GM12891 (cell line): ENCODE measurements at places on chromosomes 4 and X.
A peak's percentile ranks its signal among the peaks of the same experiment; 100 is the strongest.

DNA sequence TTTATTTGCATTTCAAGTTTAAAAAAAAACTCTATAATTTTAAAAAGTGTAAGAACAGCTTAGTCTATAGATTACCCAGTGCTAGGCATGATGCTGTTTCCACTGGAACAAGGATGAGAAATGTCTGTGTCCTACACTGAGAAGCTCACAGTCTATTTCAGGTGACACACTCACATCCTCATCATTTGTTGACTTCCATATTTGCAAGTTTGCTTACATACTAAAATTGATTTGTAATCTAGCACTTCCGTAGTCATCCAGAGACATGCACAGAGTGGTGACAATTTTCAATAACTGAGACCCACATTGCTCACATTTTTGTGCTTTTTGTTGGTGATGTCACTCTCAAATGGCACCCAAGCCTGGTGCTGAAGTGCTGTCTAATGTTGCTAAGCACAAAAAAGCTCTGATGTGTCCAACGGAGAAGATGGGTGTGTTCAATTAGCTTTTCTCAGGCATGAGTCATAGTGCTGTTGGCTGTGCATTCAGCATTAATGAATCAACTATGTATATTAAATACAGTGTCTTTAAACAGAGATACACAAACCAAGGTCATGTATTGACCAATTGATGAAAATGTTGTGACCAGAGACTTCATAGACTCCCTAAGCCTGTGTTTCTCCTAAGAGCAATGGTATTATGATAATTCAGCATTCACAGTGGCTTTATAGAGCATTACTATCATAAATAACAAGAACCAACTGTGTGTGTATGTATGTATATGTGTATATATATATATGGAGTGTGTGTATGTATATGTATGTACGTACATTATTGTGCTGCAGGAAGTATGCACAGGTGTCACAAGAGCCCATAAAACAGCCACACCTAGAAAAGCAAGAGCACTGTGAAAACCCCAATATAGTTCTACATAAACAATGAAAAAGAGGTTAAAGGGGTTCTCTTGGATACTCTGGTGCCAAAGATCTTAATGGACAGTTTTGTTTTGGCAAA is 31.2 kb upstream of the VCX3B start:
- no peak for DNase-seq

GRCh38 chrX:101417190-101417589 is 9.2 kb downstream of the HNRNPH2 start:
- DNase-seq: no peak

DNA sequence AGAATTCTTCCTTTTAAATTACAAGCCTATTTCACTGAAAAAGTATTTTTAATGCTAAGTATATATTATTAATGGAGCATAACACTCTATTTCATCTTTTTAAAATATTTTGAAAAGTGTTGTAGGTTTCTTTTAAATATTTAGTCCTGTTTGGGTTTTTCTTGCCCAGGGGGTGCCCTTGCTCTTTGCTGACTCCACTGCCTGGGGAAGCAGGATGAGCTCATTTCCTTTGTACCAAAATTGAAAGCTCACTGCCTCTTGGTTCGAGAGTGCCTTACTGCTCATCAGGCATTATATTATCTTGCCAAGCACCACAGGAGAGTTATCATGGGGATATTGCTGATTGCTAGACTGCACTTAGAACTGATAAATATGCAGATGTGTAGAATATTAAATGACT is 819.2 kb downstream of the PCDH18 start:
- no peak for DNase-seq

DNA sequence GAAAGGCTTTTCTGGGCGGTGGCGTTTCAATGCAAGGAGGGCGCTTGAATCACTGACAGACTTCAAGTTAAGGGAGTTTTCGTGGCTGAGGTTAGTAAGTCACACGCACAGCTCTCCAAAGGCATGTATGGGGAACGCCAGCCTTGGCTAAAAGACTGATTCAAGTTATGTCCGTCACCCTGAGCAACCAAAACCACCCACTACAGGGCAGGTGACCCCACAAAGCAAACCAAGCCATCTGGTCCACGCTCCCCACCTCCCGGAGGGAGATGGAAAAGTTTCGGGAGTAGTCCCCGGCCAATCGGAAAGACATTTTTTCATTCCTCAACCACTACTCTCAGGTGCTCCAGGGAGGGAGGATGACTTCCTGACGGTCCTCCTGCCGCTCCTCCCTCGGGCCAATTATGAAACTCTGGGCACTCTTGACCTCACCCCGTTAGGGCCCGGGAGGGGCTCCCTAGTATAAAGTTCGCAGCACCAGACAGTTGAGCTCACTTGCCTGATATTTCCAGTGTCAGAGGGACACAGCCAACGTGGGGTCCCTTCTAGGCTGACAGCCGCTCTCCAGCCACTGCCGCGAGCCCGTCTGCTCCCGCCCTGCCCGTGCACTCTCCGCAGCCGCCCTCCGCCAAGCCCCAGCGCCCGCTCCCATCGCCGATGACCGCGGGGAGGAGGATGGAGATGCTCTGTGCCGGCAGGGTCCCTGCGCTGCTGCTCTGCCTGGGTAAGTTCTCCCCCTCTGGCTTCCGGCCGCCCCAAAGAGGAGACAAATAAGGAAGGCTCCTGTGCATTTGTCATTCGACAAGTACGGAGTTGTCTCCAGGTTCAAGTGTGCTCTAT is at the start of gene EREG:
Gene EREG (plus strand): TSS at position 494 of the 840 bp plus-strand sequence. CDS start 164 bp downstream, at position 658.
- peak; percentile 6 for DNase-seq
